Vagina (tissue), 2 donors: ENCODE measurements at places on chromosomes 1 and 21.

- DNase-seq: no peak
Measured at GRCh38 chr1:33048426-33048825, 11.7 kb upstream of the AK2 start.

DNA sequence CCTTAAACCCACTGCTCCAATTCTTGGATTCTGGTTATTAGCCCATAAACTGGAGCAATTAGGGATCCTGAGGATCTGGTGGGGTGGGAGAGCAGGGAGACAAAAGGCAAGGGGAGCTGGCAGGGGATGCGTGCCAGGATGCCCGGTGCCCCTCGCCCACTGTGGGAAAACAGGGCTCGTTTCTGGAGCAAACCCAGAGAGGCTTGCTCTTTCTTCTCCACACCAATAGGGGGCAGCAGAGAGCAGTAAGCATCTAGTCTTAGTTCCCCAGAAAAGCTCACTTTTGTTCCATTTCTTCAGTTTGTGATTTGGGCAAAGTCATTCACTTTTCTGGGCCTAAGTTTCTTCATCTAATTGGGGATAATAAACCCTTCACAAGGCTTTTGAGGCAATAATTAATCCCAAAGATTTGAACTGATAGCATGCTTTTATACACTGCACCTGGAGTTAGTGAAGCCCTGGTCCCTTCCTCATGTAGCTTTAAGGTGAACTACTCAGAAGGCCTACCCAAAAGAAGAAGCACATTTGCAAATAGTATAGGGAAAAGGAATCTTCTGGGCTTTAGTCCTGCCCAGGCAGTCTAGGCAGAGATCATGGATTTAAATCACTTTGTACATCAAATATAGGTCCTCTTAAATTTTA is 160.6 kb upstream of the USP24 start:
- no peak for DNase-seq

DNA sequence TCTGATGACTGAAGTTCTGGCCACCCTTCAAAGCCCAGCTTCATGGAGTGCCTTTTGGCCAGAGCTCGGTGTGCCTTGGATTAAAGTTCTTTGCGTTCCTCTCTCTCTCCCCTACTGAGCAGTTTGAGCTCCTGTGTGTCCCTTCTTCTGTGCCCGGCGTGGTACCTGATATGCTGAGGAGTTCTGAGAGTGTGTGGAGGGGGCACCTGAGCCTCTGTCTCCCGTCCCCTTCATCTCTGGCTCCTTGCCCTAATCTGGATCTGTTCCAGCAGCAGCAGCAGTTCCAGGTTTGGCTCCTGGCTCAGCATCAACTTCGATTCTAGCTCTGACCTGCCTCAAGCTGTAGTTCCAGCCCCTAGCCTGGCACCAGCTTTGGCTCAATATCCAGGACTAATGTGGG is 25.1 kb upstream of the MYCL start:
- no peak for DNase-seq

DNA sequence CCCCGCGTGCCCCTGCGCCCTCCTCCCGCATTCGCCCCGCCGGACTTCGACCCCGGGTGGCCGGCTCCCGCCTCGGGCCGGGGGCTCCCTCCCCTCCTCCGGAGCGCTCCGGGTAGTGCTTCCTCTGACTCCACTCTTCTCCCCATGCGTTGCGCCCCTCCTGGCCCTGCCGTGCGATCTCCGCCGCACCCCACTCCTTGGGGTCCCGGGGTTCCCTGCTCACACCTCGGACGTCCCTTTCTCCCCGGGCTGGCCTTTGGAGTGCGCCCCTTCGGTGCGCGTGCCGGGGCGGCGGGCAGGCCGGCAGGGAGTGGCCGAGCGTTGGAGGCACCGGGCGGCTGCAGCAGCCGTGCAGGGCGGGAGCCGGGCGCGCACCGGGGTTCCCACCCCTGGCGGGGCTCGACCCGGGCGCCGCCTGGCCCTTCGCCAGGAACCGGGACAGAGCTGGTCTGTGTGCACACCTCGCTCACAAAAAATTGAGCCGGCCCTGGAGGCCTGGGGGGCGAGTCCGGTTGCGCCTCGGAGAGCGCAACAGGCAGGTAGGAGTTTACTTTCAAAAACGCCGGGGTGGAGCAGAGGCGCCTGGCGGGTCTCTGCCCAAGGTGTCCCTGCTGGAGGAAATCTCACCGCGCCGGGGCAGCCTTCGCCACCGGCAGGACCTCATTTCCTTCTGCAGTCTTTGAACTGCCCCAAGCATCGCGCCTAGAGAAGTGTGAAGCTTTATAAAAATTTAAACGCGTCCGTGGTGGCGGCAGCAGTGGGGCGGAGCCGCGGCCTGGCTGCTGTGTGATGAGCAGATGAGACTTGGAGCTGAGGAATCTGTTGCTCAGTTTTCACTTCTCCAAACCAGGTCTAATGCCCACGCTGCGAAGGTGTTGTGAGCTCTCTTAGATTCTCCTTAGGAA is 650 bp downstream of the VANGL1 start:
- DNase-seq: no peak

DNA sequence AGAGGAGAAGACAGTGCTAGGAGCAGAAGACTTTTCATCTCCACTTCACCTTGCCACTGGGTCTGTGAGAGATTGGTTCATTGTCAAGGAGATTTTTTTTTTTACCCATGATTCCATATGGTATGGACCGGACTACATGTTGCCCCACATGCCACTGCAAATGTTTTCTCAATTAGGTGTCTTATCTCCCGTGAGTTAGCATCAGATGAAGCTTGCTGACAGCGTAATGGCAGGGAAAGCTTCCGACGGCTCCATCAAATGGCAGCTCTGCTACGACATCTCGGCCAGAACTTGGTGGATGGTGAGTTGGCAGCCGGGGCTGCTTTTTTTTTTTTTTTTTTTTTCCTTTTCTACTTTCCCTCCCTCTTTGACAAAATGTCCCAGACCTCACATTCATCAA is 217.2 kb upstream of the NFIA start:
- no peak for DNase-seq

GRCh38 chr1:180521474-180522212 is 19.3 kb upstream of the ACBD6 start:
- DNase-seq: no peak

GRCh38 chr1:234528074-234528865 is 49.3 kb upstream of the TARBP1 start:
- DNase-seq: no peak

GRCh38 chr1:84643183-84643582 is 47.1 kb downstream of the SSX2IP start:
- DNase-seq: no peak

- DNase-seq: no peak
Measured at GRCh38 chr1:166273618-166274017, 106.8 kb upstream of the FAM78B start.

DNA sequence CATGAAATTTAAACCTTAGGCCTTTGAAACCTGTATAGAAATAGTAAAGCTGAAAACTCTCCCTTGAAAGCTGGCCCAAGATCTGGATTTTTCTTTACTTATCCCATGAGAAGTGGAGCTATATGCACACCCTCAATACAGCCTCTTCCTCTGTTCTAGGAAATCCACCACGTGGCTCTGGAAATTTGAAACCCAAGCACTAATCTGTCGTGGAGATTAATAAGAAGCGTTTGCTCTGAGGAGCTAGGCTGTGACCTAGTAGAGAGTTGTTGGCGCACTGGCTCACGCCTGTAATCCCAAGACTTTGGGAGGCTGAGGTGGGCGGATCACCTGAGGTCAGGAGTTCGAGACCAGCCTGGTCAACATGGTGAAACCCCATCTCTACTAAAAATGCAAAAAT is 291.3 kb upstream of the PLXNA2 start:
- DNase-seq: no peak

DNA sequence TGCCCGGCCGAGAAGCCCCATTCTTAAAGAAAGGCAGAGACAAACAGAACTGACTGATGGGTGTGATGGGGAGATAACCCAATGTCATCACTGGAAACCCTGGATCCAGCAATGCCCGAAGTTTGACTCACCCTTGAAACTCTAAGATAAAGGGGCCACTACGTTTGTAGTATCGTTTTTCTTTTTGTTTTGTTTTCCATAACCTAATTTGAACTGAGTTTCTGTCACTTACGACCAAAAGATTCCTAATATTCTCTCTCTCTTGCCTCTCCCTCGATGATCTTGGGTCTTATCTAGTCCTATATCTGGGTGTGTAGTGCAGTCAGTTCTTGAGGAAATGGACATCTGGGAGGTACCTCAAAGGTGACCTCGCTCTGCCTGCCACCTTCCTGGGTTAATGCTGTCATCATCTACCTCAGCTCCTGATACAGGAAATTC is 57.8 kb upstream of the ID3 start:
- DNase-seq: no peak

DNA sequence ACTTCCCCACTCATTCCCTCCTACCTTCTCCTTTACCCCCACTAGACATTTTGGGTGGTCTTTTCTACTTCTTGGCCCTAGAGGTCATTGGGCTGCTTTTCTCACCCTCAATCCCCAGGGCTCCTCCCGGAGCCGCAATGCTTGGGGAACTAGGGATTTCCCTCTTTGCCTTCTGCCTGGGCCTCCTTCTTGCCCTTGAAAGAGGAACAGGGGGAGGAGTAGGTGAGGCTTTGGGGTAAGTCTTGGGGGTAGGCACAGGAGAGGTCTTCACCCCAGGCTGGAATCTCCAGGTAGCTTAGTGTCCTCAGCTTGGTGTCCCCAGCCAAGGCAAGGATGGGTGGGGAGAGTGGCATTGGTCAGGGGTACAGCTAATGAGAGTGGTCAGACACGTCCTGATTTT is 56.2 kb upstream of the EPS8L3 start:
- DNase-seq: no peak

DNA sequence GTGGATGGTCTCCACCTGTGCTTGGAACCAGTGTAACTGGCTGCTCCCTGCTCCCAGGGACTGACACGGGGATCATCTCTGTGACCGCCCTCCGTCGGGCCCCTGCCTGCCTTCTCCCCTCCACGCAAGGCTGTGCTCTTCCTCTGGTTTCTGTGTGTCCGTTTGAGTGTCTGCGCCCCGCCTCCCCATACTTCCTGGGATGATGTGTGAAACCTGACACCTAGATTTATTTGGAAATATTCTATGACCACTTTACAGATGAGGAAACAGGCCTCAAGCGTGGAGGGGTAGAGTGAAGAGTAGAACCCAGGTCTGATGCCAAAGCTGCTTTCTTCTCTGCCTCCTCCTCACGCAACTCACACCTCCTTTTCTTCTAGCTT is 24.3 kb downstream of the LDLRAP1 start:
- no peak for DNase-seq

DNA sequence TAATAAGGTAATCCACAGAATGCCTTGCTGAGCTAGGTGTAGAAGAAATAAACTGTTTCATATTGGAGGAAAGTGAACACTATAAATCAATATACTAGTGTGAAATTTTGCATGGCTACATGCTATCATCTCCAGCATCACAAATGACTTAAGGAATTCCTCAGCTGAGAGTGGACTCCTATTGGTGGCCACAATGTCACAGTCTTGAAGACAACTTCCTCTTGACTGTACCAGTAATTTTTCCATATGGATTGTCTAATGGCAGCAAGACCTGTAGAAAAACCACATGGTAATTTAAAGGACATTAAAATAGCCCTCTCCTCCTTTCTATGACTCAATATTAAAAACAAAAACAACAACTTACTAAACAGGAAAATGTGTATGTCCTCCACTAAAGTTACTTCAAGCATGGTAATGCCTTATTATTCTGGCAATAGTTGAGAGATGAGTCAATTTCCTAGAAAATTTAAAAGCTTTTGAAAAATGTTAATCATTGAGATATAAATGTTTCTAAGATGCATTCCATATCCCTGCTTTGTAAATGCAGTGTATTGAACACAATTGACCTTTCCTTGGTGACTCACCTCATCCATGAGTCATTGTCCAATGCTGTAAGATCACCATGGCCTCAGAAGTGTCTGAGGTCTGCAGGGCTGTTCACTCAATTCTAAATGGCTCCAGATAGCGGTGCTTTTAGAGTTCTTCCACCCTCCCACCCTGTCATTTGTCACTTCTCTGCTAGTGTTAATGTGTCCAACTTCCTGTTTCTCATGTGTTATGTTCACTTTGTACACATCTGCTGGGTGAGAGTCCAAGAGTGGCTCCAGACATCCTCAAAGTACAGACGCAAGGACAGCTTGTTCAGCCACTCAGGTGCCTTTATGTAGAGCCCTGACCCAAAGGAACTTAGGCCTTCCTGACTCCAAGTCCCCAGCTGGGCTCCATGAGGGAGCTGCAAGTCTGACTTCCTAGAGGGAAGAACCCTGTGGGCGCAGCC is 32.8 kb upstream of the DNASE2B start:
- no peak for DNase-seq

DNA sequence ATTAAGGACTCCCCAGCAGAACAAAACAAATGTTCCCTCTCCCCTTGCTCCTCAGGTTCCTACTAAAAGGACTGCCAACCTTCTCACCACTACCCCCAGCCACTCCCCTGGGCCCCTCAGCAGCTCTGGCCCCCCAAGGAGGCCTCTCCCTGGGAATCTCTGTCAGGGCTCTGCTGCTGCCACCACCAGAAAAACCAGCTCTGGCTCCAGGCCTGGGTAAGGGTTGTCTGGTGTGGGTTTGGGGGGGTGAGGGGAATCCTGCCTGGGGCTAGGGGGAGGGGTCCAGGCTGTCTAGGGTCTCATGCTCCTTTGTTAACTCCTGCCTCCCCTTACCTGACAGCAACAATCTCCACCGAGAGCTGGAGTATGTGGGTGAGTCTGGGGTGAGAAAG is 4.8 kb downstream of the NECTIN4 start:
- DNase-seq: no peak

DNA sequence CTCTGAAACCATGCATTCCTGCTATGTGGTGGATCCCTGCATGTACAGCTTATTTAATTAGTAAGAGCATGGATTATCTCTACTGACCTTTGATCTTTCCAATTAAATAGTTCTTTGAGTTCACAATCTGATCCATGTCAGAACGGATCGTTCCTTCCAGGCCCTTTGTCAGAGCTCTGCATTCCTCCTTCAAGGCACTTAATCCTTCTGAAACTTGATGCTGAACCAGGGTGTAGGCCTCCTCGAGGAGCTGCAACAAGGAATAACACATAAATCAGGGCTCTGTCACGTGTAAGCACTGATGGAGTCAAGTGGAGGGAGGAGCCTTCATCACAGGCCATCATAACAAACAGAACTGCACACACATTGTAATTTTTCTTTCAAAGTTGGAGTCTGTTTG is 68.4 kb upstream of the EDEM3 start:
- DNase-seq: no peak

DNA sequence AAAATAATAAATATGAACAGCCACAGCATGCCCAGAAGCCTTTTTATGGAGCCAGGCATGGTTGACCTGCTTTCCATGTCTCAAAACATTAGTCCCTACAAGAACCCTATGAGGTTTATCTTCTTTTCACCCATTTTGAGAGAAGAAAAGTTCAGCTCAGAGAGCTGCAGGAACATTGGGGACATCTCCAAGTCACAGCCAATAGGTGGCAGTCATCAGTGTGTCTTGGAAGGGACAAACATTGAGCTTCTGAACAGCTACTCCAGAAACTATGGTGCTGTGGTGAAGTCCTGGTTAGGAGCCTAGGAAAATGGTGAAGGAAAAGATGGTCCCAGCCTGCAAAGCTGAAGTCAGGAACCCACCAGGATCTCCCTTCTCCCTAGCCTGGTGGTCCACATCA is 73.6 kb downstream of the JMJD4 start:
- no peak for DNase-seq

- no peak for DNase-seq
Measured at GRCh38 chr1:234586892-234587485, 23.0 kb downstream of the IRF2BP2 start.
